ENCODE measurements at places on chromosomes 2 and 18.

- no peak for DNase-seq
Observed at GRCh38 chr2:102126169-102126568, 16.4 kb upstream of the IL1R1 start.

- no peak for DNase-seq
Observed at GRCh38 chr2:275466-275865, 10.7 kb downstream of the ACP1 start.

GRCh38 chr18:11392980-11393885 is 216.2 kb upstream of the SLC35G4 start:
- no peak for DNase-seq

- DNase-seq, result no peak
Observed at GRCh38 chr2:46870051-46870839, 45.4 kb downstream of the MCFD2 start.

DNA sequence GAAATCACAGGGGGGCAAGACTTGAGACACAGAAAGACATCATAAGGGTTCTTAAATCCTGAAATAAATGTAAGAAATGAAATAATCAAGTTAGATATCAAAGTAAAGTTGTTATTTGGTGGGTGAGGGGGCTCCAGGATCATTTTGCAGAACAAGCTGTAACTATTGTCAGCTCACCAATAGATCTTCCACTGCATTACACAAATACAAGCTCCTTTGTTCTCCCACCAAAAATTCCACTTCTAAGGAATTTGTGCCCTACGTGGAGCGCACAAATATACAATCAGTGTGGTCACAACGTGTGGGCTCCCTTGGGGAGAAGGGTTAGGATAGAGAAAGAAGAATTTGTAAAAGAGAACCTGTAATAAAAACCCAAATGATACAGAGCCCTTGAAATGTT is 19.2 kb upstream of the GALNT5 start:
- no peak for DNase-seq

DNA sequence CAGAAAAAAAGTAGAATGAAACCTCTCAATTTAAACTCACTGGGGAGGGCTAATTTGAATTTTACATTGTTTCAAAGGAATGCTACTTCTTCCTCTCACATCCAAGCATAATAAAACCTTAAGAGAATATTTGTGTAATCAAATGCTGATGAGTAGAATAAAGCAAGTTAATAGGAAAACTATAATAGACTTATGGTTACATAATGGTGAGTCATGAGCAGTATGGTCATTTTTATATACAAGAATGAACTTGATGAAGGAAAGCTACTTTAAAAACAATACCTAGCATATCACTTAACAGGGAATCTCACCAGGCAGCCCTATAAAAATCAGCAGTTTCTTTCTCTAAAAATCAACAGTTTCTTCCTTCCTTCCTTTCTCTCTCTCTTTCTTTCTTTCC is 80.3 kb downstream of the VSNL1 start:
- peak; percentile 57 for DNase-seq

All from astrocyte of the spinal cord (primary cell).